Thoracic aorta (tissue), 2 donors: ENCODE measurements at places on chromosomes 4 and X. TPM values are rescaled to one million over a fixed set of nuclear protein-coding genes. Genes with fewer than 3 reads are reported as not detected.

RGN gene
- total RNA-seq = 21.4 TPM

FMR1NB gene
- not detected for total RNA-seq

DNA sequence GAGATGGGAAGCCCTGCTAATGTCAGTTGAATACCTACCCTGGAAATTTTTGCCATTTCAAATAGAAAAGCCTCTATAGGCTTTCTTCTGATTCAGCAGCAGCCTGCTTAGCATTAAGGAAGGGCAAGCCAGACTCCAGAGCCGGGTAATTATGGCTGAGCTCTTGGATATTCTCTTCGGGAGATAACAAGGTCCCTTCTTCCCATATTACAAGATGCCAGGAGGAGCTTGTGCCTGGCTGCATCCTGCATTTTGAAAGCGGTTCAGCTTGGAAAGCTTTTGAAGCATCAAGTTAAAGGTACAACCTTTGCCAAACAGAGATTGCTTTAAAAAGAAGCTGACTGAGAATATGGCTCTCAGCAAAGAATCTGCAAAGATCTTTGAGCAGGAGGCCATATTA is 399.6 kb upstream of the RPS6KA3 start:
- DNase-seq = no peak
- H3K36me3 ChIP-seq = no peaks in the 10 kb centered on the region
- H3K27ac ChIP-seq = no peak overlapping the region
- H3K4me3 ChIP-seq = no peak overlapping the region

DNA sequence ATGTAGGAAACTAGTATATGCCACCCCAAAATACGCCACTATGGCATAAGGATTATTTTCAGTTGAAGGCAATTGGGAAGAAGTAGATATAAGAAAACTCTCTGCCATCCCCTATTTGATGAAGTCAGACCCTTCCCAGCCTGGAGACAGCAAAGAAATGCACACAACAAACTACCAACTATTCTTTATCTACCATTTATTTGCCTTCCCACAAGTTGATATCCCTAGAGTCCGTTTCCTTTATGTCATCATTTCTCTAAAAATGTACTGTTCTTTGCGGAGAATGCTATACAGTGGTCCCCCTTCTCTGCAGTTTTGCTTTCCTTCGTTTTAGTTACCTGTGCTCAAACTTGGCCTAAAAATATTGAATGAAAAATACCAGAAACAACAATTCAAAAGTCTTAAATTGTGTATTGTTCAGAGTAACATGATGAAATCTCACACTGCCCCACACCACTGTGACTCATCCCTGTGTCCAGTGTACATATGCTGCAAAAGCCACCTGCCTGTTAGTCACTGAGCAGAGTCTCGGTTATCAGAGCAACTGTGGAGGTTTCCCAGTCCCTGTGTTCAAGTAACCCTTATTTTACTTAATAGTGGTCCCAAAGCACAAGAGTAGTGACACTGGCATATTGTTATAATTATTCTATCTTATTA is 152.3 kb downstream of the WDFY3 start:
- no peak overlapping the region for H3K27ac ChIP-seq
- no peaks in the 10 kb centered on the region for H3K27me3 ChIP-seq
- no peaks in the 10 kb centered on the region for H3K36me3 ChIP-seq
- peak; percentile 25 for DNase-seq

DNA sequence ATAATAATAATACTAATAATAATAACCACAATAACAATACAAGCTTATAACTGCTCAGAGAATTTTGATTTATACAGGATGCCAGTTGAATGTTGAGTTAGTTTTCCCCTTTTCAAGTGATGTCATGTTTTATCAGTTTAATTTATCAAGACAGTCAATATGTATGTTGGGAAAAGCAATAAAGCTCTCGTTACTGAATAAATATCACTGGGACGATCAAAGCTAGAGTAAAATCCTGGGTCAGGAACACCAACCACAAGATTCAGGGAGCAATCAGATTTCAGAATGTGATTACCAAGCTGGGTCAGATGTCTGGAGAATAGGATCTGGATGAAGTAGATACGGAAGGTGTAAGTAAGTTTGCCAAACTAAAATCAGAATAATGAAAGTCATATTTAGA is 179.6 kb downstream of the GRID2 start:
- H3K36me3 ChIP-seq = no peaks in the 10 kb centered on the region
- H3K4me1 ChIP-seq = no peaks in the 10 kb centered on the region

DNA sequence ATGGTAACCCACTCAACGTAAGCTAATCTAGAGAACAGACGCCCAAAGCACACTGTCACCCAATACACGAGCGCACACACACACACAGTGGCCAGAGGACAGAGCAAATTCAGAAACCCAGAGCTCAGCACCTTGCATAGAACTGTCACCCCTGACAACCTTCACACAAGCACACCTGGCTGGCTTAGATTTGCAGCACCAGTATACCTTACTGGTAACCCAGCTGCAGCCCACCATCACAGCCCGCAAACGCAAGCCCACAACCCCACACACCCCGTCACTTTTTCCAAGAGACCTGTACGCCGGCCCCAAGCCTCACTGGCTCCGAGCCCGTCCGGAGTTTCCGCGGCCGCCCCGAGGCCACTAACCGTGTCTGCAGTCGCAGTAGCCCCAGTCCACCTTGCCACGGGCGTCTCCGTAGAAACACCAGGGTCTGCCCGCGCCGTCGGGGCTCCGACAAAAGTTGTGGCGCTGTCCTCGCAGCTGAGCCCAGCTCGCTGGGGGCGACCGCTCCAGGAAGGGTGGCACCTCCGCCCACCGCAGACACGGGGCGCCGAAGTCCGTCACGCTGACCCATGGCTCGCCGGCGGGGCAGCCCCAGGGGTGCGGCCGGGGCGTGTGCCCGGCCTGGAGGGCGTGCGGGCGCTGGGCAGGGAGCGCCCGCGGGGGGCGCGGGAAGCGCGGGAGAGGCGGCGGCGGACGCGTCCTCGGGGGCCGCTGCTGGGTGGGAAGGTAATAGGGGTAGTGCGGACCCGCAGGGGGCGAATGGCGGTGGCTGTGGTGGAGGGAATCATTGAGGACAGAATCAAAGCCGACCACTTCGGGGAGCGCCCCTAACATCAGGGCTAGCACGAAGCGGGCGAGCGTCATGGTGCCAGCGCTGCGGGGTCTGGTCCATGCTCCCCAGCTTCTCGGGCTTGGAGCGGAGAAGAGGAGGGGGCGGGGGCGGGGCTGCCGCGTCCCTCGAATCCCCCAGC is 664 bp downstream of the PRSS12 start:
- H3K27me3 ChIP-seq = peaks cover 15% of the 10 kb centered on the region
- H3K4me1 ChIP-seq = peaks cover 4% of the 10 kb centered on the region
- peak overlapping the region; percentile 55 for H3K4me3 ChIP-seq
- no peaks in the 10 kb centered on the region for H3K36me3 ChIP-seq
- H3K27ac ChIP-seq = no peak overlapping the region

- peaks cover 4% of the 10 kb centered on the region for H3K4me1 ChIP-seq
- no peaks in the 10 kb centered on the region for H3K36me3 ChIP-seq
- DNase-seq = no peak
- no peaks in the 10 kb centered on the region for H3K27me3 ChIP-seq
Measured at GRCh38 chr4:103197765-103198110, 405 bp downstream of the CENPE start.

DNA sequence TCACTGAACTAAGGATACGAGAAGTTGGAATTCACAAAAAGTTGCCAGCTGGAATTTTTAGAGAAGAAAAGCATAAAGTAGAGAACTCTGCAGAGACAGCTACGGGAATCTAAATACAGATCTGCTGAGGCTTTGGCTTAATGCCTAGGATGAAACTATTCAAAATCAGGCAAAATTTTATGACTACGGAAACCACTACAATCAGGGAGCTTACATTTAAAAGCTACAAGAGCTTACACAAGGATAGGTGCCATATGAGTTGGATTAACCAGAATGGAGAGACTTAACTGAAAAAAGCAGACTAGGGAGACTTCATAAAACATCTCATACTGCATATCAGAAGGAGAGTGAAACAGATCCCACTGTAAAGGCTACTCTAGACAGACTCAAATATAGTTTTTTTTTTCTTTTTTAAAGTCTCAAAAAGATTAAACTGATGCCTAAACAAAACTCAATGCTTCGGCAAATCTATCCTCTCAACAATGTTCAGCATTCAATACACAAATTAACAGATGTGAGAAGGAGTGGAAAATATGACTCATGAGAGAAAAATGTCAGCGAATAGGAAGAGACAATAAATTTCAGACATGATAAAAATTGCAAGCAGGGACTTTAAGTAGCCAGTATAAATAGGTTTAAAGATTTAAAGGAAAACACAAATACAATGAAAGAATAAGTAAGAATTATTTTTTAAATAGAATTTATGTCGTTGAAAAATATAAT is 586.1 kb downstream of the FSTL5 start:
- no peak overlapping the region for H3K4me3 ChIP-seq
- DNase-seq = no peak
- H3K27ac ChIP-seq = no peak overlapping the region
- no peaks in the 10 kb centered on the region for H3K4me1 ChIP-seq
- no peaks in the 10 kb centered on the region for H3K36me3 ChIP-seq
- H3K27me3 ChIP-seq = no peaks in the 10 kb centered on the region

RASSF6 gene
- 0.56 TPM for total RNA-seq

GABRG1 gene
- total RNA-seq = not detected

DNA sequence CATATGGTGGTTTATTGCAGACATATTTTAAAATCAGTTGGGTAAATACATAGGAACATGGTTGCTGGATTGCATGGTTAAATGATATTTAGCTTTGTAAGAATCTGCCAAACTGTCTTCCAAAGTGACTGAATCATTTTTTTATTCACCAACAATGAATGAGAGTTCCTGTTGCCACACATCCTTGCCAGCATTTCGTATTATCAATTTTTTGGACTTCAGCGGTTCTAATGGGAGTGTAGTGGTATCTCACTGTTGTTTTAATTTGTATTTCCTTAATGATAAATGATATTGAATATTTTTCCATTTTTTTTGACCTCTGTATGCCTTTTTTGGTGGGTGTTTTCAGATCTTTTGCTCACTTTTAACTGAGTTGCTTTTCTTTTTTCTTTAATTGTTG is 1.4 kb upstream of the MTHFD2L start:
- H3K27me3 ChIP-seq = no peaks in the 10 kb centered on the region
- H3K27ac ChIP-seq = no peak overlapping the region
- DNase-seq = no peak
- no peak overlapping the region for H3K4me3 ChIP-seq

DNA sequence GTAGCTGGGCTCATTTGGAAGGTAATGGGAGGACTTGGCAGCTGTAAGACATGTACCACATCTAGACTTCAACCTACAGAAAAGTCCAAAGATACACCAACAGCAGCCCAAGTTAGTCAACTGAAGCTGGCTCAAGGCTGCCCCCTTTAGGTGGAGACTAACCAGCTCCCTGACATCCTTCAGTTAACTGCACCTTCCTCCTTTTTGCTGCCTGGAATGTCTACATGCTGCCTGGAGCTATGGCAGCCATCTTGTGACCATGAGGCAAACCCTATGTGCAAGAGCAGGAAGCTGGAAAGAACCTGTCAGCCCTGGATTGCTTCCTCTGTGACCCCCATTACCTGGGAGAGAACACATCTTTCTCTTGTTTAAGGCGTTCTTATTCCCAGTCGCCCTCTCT is 25.8 kb downstream of the ARSD start:
- no peaks in the 10 kb centered on the region for H3K36me3 ChIP-seq
- H3K4me1 ChIP-seq = no peaks in the 10 kb centered on the region
- no peak for DNase-seq
- H3K4me3 ChIP-seq = no peak overlapping the region
- no peak overlapping the region for H3K27ac ChIP-seq

DNA sequence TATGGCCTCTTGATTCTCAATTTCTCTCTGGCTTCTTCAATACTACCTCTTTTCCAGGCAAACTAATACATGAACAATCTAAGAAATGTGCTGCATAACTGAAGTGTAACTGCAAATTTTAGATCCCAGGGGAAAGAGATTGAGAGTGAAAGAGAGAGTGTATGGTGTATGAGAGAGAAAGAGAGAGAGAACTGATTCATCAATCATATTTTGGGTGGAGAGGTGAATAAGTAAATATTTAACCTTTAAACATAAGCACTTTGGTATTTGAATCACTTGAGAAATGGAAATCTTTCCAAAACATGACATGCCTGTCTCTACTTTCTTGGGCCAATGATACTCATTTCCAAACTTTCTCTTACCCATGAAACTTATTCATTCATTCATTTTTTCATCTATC is 147.2 kb upstream of the DIPK2B start:
- no peak overlapping the region for H3K27ac ChIP-seq
- H3K4me3 ChIP-seq = no peak overlapping the region
- no peaks in the 10 kb centered on the region for H3K27me3 ChIP-seq
- peaks cover 39% of the 10 kb centered on the region for H3K4me1 ChIP-seq

DNA sequence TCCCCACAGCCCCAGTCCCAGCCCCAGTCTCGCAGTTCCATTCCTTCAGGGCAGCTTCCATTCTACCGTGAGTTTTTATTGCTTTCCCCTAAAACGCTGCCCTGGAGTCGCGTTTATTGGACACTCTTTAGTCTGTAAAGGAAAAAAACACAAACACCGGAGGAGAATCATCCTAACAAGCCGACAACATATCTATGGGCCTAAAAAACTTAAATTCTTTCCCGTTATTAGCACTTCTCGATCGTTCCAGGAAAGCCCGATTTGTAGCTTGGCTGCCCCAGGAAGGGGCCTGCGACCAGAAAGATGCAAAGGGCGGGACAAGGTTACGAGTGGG is 178.5 kb downstream of the CBR4 start:
- H3K27me3 ChIP-seq = no peaks in the 10 kb centered on the region
- DNase-seq = no peak
- peak overlapping the region; percentile 99 for H3K27ac ChIP-seq
- H3K4me1 ChIP-seq = peaks cover 30% of the 10 kb centered on the region

GRCh38 chrX:13934731-13935130 is 95.0 kb downstream of the GEMIN8 start:
- H3K4me3 ChIP-seq = no peak overlapping the region
- H3K4me1 ChIP-seq = no peaks in the 10 kb centered on the region

DNA sequence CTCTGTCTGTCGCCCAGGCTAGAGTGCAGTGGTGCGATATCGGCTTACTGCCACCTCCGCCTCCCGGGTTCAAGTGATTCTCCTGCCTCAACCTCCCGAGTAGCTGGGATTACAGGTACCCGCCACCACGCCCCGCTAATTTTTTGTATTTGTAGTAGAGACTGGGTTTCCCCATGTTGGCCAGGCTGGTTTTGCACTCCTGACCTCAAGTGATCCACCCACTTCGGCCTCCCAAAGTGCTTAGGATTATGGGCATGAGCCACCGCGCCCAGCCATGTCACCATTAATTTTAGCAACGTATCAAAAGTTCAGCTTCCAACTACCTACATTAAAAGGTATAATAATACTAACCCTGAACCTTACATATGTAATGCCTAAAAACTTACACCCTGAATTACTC is 940 bp upstream of the UTP3 start:
- DNase-seq = no peak
- no peaks in the 10 kb centered on the region for H3K36me3 ChIP-seq
- H3K4me1 ChIP-seq = peaks cover 33% of the 10 kb centered on the region
- peak overlapping the region; percentile 98 for H3K27ac ChIP-seq

- no peaks in the 10 kb centered on the region for H3K36me3 ChIP-seq
- H3K27ac ChIP-seq = no peak overlapping the region
- H3K27me3 ChIP-seq = no peaks in the 10 kb centered on the region
- peaks cover 11% of the 10 kb centered on the region for H3K4me1 ChIP-seq
- no peak overlapping the region for H3K4me3 ChIP-seq
- DNase-seq = no peak
Measured at GRCh38 chr4:139986689-139987501, 167.1 kb downstream of the MAML3 start.
